ENCODE measurements at places on chromosomes 11 and 22. TPM values are rescaled to one million over a fixed set of nuclear protein-coding genes. Genes with fewer than 3 reads are reported as not detected.

DNA sequence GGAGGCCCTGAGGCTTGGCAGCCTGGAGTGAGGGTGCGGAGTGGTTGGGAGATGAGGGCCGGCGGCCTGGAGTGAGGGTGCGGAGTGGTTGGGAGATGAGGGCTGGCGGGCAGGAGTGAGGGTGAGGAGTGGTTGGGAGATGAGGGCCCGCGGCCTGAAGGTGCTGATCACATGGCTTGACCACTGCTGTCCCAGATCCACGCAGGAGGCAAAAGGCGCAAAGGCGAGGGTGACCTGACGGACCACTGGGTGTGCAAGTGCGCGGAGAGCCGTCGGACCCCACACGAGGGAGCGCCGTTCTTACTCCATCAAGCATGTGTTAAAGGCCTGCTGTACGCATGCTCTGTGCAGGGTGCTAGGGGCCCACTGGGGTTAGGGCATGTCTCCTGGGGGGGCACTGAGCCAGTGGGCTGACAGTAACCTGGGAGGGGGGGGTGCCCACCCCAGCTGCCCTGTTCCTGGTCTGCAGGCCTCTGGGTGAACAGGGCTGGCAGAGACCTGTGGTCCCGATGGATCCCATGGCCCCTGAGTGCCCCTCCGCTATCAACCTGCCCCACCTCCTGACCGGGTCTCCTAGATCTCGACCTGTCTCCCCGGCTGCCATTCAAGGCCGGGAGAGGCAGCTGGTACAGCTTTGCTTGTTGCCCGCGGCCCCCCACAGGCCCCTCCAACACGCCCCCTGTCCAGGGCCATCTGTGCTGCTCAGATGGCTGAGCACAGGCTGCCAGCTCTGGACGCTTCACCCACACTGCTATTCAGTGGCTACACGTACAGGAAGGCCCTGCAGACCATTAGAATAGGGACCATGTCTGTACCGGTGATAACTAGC lies 21.1 kb downstream of the MRGPRD start:
- peak; percentile 64 for DNase-seq

DNA sequence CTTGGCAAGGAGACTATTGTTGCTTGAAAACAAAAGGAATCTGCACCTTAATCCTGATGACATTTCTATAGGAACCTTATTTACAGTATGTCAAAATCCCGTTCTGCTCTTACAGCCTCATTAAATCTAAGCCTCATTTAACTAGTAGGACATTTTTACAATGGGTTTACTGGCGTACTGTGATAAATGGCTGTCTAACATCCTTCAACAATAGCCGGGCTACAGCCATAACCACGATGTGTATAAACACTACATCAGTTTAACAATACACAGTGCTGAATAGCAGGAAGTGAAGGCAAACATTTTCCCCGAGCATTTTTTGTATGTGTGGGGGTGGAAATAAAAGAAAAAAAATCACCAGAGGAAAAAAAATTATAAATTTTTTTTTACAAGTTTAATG lies 131.2 kb downstream of the ARL14EP start:
- DNase-seq, result no peak

The MUC15 gene
- not detected for polyA plus RNA-seq

DNA sequence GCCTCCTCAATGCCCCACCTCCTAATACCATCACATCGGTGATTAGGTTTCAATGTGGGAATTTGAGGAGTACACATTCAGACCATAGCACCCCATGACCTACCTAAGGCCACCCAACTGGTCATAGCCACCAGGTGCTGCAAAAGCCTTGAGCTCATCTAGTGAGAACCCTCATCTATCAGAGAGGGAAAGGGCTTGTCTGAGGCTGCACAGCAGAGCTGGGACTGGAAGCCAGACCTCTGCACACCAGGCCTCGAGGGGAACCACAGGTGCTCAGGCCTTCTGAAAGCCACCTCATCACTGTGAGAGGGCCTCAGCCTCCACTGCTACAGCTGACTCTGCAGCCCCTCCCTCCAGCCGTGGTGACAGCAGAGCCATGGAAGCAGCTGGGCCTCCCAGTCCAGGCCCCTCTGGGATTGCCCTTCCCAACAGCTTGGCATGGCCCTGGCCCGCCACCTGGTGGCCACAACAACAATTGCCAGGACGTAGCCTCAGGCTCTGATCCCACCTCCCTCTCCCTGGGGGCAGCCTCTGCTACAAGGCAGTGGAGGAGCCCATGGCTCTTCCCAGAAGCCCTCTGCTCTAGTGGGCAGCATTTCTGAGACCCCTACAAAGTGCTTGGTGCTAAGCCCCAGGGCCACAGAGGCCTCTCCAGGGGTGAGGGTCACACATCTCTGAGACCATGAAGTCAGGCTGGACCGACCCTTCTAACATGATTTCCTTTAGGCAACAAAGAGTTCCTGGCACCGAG lies 41.0 kb upstream of the PRDM11 start:
- DNase-seq, result peak; percentile 93

GRCh38 chr11:73461964-73462363 lies 85.8 kb downstream of the RELT start:
- DNase-seq, result no peak

All from spleen (tissue), 13 donors.